ENCODE measurements at places on chromosomes 11 and 22.

GRCh38 chr11:94295534-94295933, 8.8 kb upstream of the IZUMO1R start:
- DNase-seq, result no peak

DNA sequence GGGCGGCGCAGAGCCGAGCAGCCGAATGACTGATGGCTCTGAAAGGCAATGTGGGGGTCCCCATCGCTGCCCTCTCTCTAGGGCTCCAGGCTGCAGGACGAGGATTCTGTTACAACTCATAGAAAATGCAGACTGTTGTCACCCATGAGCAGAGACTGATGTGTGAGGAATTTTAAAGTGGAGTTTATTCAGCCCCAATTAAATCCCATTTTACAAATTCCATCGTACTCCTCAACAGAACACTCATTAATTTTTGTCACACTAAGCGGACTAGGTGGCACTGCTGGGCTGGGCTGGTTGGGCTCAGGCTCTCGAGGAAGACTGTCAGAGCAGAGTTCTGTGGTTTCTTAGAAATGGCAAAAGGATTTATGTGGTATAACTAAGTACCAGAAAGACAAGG, 102.6 kb upstream of the SPON1 start:
- DNase-seq, result no peak

DNA sequence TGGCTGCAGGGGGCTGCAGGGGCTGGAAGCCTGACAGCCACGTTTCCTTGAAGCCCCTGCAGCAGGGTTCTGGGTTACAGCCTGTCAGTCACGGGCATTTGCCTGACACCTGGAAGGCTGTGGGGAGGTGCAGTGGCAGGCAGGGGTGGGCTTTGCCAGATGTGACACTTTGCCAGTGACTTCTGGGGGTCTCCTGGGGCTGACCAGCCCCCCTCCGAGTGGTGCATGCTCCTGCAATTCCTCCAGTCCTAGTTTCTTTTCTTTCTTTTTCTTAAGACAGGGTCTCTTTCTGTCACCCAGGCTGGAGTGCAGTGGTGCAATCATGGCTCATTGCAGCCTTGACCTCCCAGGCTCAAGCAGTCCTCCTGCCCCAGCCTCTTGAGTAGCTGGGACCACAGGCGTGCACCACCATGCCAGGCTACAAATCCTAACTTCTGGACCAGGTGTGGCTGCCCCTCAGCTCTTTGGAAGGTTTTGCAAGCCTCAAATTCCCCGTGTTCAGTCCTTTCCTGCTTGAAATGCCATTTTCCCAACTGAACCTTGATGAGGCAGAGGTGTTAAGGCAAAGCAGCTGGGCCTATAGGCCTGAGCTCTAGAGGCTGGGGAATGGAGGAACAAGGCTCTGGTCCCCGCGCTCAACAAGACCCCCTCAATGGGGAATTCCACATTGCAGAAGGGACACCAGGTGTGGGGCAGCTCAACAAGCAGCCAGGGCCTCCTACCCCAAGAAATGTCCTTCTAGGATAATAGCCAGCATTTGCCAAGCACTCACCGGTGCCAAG, 20.2 kb upstream of the CHKA start:
- DNase-seq, result no peak

DNA sequence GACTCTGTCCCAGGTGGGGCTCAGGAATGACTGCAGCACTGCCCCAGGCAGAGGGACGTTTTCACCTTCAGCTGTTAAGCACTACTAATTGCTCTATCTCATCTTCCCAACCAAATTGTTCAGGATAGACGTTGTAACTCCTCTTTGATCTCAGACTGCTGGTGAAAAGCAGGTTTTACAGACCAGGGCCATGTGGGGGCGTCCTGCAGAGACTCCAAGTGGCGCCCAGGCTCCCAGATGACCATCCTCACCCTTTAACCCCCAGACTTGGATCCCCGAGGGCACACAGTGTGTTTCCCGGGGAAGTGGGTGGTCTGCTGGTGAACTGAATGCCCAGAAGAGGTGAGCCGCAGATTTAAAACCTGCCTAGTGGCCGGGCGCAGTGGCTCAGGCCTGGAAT, 23.9 kb downstream of the FADD start:
- no peak for DNase-seq

DNA sequence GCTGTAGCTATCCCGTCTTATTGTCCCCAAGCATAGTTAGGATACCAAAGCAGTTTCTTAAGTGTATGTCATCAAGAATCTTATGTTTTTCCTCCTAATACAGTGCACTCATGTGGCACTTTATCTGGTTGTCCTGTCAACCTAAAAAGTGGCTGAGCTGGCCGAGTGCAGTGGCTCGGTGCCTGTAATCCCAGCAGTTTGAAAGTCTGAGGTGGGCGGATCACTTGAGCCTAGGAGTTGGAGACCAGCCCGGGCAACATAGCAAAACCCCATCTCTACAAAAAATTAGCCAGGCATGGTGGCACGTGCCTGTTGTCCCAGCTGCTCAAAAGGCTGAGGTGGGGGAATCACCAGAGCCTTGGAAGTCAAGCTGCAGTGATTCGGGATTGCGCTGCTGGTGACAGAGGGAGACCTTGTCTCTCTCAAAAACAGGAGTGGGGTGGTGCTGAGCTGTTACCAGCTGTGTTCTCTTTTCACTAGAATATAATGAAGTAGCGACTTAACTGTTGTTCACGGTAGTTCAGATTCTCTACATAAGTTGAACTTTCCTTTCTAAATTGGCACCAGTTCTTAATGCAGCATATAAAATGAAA, 48.1 kb downstream of the EP300 start:
- no peak for DNase-seq

DNA sequence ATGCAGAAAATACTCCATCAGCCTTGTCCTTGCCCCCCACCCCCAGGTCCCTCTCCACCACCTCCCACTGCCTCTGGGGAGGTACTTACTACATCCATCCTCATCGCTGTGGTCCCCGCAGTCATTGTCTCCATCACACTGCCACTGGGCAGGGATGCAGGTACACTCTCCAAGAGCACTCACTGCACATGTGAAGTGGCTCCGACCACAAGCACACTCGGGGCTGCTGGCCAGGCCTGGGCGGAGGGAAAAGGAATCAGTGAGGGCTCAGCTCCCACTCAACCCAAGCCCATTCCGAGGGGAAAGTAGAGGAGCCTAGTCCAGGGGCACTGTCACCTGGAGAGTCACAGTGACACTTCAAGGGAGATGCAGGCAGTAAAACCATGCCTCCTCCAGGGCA, 15.7 kb downstream of the LRP4 start:
- DNase-seq, result no peak

- no peak for DNase-seq
These were observed 60.5 kb downstream of the HIPK3 start for GRCh38 chr11:33317662-33318061.

DNA sequence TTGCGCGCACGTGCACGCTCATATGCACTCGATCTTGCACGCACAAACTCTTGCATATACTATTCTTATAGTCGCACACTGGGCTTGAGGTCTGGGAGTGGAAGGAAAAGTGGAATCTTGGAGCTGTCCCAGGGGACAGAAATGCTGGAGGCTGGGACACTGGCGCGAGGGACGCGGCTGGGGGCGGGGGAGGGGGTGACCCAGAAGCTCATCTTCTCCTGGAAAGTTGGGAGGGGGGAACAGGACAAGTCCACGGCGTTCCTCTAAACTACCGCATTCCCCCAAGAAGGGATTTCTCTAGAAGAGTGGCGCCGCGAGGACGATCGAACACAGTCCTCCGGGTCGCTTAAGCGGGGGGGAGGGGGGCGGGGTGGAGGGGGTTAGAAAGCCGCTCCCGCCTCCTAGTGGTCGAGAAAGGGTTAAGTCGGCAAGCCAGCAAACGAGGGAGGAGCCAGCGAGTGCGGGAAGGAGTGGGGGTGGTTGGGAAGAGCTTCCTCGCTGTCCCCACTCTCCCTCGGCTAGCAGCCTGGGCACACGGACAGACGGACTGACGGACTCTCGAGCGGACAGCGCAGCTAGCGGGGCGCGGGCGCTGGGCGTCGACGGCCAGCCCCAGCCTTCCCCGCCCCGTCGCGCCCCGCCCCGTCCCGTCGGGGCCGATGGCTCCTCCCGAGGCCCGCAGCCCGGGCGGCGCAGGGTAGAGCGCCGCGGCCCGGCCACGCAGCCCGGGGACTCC, at the start of gene RTN4RL2:
RTN4RL2 (plus strand) TSS at position 507 of the 736 bp plus-strand sequence. CDS start 338 bp downstream, outside the sequence.
- DNase-seq, result peak; percentile 87

- no peak for DNase-seq
These were observed 43.6 kb downstream of the TENM4 start for GRCh38 chr11:79397252-79397651.
